NCI-H187 (cell line): ENCODE measurements at places on chromosomes 7 and 10.
A peak's percentile ranks its signal among the peaks of the same experiment; 100 is the strongest.

DNA sequence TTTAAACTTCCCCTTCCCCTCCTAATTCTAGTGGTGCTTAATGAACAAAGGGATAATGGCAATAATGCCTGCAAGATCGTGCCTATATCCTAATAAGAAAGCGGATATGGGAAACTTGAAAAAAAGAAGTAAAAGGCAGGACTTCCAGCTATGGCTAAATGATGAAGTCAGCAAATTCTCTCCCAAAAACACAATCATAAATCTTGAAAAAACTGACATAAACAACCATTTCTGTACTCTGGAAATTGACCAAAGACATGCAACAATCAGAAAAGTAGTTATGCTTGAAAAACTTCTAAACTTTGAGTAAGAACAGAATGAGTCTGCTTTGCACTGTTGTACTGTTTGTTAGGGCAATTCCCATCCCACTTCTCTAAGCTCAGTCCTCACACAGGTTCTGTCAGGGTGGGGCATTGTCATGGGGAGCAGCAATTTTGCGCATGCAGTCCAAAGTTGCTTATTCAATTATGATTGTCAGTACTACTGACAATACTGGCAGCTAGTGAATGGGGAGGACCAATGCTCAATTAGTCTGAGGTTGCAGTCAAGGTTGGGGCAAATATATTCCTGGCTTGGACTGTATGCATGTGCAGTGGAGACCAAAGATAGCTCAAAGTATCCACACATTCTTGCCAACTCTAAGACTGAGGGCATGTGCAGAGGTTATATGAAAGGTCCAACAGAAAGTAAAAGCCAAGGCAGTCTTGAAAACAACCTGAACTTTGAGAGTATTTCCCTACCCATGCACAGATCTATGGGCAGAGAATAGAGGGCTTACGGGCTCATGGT is 34.1 kb upstream of the ARHGAP22 start:
- no peak for DNase-seq

DNA sequence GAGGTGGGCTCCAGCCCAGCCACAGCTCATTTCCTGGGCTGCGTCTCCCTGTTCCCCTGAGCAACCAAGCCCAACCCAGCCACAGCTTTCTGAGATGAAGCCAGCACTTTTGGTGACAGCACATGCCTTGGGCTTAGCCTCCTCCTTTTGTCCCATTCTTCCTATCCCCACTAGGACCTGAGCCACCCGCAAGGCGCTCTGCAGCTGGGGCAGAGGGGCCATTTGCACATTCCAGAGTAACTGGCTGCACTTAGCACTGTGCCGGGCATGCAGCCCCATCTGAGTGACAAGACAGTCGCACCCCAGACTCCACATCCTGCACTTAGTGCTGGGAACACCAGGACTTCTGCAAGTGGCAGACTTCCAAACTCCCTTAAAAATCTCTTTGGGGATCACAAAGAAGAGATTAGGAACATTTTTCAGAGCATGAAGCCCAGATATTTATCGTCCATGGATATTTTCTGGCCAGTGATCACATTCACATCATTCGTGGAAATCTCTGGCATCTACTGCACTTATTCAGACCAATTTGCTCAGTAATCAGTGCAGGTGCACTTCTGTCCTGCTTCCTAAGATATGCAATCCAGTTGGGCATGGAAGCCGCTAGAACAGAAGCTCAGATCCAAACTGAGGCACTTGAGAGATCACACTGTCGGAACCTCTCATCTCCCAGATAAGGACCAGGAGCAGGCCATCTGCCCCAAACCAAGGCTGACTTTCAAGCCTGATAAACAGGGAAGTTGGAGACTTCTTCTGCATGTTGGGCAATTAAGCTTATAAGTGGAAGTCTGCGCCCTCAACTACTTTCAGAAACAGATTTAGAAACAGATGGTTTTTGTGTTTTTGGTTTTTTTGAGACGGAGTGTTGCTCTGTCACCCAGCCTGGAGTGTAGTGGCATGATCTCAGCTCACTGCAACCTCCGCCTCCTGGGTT is 26.4 kb downstream of the CHST15 start:
- no peak for DNase-seq

- DNase-seq: no peak
Measured at GRCh38 chr10:60975716-60976115, 31.7 kb upstream of the RHOBTB1 start.

- no peak for DNase-seq
Measured at GRCh38 chr10:60992636-60993035, 48.7 kb upstream of the RHOBTB1 start.

GRCh38 chr7:151689196-151689971 is 169.7 kb upstream of the RHEB start:
- peak; percentile 83 for DNase-seq

DNA sequence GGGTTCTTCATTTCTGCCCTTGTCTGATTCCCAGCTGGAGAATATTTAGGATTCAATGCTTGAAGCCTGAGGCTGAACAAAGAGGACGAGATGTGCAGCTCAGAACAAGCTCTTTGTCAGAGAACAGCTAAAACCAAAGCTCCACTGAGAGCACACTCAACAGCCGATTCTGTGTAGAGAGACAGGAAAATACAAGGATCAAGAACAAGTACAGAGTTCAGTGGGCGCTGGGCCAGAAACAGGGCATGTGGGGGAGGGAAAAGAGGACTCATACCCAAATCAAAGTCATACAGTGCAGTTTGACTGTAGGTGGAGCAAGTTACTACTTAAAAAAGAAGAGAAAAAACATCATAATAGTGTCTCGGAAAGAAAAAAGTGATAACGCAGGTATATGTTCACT is at the start of gene AGMO:
Gene AGMO, minus strand, starts transcription at position 181 of the 400 bp plus-strand sequence.
- no peak for DNase-seq

DNA sequence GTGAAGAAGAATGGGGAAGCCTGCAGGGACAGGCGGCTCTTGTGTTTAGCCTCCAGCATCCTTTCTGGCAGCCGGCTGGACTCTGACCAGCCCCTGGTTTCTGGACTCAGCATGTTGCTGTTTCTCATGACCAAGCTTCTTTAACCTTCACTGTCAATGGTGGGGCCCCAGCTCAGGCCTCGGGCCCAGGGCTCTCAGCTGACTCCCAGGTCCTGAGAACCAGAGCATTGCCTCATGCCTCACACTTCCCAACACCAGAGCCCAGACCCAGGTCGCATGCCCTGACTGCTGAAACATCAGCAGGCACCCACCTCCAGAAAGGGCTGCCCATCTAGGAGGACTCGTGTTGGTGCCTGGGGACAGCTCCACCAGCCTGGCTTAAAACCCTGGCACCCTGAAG is 34.8 kb upstream of the FGFR2 start:
- no peak for DNase-seq

- DNase-seq: no peak
Measured at GRCh38 chr10:124721330-124722045, 22.7 kb downstream of the FAM53B start.

DNA sequence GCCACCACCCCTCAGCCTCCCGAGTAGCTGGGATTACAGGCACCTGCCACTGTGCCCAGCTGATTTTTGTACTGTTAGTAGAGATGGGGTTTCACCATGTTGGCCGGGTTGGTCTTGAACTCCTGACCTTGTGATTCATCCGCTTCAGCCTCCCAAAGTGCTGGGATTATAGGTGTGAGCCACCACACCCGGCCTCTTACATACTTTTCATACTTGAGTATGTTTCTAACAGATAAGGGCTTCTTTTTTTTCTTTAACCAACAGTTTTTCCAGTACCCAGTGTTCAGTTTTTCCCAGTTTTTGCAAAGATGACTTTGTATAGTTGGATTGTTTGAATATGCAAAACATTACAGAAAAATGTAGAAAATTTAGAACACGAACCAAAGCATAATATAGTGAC is 7.7 kb downstream of the EIF4H start:
- DNase-seq: no peak

DNA sequence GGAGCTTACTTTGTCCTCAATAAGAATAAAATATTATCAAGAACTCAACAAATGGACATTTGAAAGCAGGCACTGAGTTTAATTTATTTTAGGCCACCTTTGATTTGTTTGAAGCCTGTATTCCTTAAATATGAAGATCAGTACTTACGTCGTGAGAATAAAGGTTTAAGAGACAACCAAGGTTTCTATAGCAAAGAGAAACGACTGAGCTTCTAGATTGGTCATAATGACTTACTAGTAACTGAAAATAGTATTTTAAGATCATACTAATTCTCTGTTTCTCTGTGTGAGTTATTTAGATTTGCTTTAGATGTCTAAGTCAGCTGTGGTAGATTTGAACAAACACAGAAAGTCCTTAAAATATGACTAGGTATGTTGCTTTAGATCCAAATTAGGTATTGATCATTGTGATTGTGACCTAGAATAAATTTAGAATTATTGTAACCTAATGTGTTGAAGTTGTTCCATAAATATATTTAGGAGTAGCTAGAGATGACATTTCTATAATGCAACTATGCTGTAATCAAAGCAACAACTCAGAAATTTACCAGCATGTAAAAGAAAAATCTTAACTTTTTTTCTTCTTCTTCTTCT is 2.4 kb upstream of the GLCCI1 start:
- DNase-seq: no peak

DNA sequence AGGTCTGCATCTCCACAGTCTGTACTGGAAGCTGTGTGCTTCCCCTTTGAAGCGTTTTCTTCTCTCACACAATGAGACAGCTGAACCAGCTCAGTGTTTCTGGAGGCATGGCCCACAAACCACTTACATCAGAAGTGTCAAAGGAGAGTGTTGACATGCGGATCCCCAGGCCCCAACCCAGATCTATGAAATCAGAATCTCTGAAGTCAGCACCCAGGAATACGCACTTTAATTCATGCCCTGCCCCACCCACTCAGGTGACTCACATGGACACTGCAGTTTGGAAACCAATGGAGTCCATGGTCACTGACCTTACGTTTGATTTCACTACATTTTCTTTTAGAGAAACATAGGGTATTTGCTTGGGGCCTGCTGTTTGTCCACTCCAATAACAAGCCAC is 19.0 kb downstream of the TLL2 start:
- no peak for DNase-seq

- DNase-seq: no peak
Measured at GRCh38 chr10:11022213-11022612, 4.5 kb downstream of the CELF2 start.

DNA sequence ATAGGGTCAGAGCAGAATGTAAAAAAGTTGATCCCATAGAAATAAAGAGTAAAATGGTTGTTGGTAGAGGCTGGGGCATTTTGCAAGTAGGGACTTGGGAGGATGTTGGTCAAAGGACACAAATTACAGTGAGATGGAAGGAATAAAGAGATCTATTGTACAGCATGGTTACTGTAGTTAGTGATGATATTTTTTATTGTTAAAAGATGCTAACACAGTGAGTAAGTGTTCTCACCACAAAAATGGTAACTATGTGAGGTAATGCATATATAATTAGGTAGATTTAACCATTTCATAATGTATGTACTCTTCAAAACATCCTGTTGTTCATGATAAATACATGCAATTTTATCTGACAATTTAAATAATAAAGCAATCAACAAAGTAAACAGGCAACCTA is 280.7 kb upstream of the MAGI2 start:
- DNase-seq: no peak

DNA sequence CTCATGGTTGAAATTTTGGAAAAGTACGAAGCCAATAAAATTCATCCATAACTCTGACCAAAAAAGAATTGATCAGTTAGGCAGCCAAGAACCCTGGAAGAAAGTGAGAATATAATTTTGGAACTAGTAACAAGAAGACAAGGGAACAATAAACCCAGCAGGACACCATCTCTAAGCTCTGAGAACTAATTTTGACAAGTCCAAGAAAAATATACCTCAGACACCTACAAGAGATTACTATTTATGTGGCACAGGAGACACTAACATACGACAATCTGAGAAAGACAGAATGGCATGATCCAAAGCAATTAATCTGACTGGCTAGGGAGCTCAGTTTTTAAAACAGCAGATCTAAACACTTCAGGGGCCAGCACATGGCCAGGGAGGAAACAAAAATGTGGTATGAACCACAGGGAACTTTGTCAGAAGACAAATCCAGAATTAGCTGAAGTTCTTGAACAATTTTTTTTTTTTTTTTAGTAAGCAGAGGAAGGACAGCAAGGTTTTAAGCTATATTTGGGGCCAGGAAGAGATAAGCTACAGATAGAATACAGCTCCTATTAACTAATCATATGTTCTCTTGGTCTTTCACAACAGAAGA is 38.9 kb downstream of the PARD3 start:
- no peak for DNase-seq

DNA sequence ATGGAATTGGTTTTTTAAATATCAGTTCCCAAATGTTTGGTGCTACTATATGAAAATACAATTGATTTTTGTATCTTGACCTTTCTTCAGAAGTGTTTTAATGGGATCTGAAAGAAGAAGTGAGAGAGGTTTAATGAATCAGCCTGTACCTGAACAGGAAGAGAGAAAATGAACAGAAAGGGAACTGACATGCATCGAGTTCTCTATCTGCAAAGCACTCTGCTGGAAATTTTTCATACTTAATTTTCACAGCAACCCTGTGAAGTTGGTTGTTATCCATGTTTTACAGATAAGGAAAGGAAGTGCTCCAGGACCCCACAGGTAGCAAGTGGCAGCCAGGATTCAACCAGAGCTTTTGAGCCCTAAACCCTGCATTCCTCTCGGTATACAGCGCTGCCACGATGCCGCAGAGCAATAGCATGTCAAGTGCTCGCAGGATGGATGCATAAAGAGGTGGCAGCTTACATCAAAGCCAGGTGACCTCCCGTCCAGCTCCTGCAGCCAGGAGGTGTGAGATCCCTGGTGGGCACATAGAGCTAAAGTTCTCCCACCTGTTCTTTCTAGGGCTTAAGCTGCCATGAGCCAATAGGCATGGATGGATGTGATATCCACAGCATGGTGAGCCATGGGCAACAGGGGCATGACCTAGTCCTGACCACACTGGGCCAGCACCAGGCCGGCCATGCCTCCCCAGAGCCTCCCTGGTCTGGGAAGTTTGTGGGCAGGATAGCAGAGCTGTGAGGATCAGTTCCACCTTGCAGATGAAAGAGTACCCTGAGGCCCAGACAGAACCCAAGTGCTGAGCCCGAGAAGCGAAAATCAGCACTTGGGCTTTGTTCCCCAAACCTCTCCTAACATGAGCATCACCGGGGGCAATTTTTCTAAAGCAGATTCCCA is 57.2 kb downstream of the CALML3 start:
- no peak for DNase-seq

DNA sequence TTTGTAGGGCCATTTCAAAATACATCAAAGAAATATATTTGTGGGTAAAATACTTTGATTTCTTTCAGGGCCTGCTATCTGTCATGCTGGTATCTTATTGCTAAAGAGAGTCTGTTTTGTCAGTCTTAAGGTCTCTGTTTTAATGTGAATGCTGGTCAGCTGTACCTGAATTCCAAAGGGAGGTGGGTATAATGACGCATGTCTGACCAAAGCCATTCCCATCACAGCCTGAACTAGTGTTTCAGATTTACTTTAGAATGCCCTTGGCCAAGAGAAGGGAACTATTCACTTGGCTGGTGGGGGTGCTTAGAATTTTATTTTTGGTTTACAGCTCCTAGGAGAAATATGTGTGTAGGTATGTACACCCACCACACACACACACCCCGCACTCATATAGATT is 30.6 kb upstream of the MYL10 start:
- DNase-seq: no peak
